ENCODE measurements at places on chromosomes 7 and 10. TPM values are rescaled to one million over a fixed set of nuclear protein-coding genes. Genes with fewer than 3 reads are reported as not detected.

GRCh38 chr7:26910221-26910620, 45.8 kb upstream of the SKAP2 start:
- DNase-seq: no peak

GRCh38 chr10:103098240-103098639, 94.8 kb downstream of the NT5C2 start:
- no peak for DNase-seq

FXYD4 gene
- polyA plus RNA-seq: not detected

DNA sequence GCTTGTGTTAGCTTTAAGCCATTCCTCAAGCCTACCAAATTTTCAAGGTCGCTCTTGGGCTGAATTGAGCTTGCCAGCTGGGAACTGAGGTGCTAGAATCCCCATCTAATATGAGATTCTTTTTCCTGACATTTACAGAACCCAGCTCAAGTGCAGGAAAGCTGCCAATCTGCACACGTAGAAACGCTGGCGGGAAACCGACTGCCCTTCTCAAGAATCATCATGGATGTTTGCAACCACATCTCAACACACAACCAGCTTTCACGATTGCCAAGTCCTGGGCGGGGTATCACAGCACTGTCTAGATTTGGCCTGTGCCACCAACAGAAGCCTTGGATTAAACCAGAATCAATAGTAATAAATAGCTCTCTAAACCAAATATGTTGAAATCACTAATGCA, 203.7 kb downstream of the DIP2C start:
- DNase-seq: no peak

DNA sequence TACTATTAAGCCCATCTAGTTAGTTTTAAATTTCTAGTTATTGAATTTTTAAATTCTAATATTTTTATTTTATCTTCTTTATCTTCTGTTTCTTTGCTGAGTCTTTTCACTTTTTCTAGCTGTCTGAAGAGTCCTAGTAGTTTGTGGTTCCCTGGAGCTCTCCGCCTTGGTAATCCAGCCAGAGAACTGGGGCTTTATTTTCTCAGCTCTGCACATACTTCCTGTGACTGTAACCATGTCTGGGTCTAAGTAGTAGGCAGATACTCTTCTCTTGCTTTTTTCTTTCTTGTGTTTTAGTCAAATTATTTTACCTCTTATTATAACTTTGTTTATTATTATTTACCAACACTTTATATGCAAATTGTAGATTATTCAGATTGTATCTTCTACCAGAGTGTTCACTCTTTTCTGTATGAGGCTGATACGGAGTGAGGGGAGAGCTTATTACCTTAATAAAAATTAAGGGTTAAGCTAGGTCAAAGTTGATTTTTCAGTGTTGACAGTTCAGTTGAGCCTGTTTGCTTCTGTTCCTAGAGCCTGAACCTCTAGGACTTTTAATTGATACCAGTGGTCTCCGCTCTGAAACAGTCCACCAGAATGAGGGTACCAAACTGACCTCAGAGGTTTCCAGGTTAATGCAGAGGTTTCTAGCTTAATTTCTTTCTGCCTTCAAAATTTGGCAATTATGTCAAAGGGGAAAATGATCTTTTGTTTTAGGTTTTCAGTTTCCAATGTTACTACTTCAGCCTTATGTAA, 155.4 kb downstream of the ADK start:
- DNase-seq: no peak

SLC29A4 gene
- 12.3 TPM for polyA plus RNA-seq

TWNK gene
- polyA plus RNA-seq: 20.0 TPM

TRPV5 gene
- polyA plus RNA-seq: not detected

VGF gene
- polyA plus RNA-seq: 54.3 TPM

KNDC1 gene
- polyA plus RNA-seq: 1.4 TPM

- no peak for DNase-seq
Measured at GRCh38 chr10:129784891-129785290, 179.2 kb downstream of the EBF3 start.

CCDC146 gene
- polyA plus RNA-seq: 4.0 TPM

Measured in SK-N-SH (cell line).